Type B pancreatic cell (in vitro differentiated cells): ENCODE measurements at places on chromosomes 2 and 18. TPM values are rescaled to one million over a fixed set of nuclear protein-coding genes. Genes with fewer than 3 reads are reported as not detected.

The ZNF892 gene
- 7.2 and 14.0 TPM in 2 replicates for total RNA-seq

The KYNU gene
- 0.53 and 1.8 TPM in 2 replicates for total RNA-seq

The HOXD9 gene
- 0.19 and 1.5 TPM in 2 replicates for total RNA-seq

The AFF3 gene
- total RNA-seq: 8.3 and 29.2 TPM in 2 replicates

The FRZB gene
- 3.6 and 17.1 TPM in 2 replicates for total RNA-seq

The PCBP1 gene
- total RNA-seq: 316 and 349 TPM in 2 replicates

The CLHC1 gene
- 13.9 and 25.0 TPM in 2 replicates for total RNA-seq

The WDR12 gene
- 69.4 and 74.0 TPM in 2 replicates for total RNA-seq

The SERPINB4 gene
- 0.17 TPM in 1 of 2 replicates, not detected in the other for total RNA-seq

The RUFY4 gene
- not detected in 2 replicates for total RNA-seq

The B3GNT7 gene
- total RNA-seq: 6.8 and 14.4 TPM in 2 replicates

DNA sequence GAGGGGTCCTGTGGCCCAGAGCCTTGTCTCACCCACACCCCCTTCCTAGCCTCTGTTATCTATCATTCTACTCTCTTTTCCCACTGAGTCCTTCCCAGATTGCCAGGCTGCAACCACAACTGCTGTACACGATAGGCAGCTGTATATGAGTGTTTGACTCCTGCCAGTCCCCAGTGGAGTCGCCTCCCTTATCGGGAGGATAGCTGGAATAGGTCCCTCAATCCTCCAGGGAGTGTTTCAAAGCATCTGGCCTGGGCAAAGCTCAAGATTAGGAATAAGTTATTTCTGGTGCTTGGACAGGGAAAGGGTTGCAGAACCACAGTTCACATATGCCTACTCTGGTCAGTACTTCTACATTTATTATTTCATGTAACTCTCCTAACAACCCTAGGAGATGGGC, 4.8 kb downstream of the MSGN1 start:
- peaks cover 31% of the 10 kb centered on the region for H3K4me1 ChIP-seq
- no peak overlapping the region for H3K27ac ChIP-seq
- H3K4me3 ChIP-seq: no peak overlapping the region
- no peaks in the 10 kb centered on the region for H3K36me3 ChIP-seq
- H3K27me3 ChIP-seq: peaks cover 4% of the 10 kb centered on the region
- no peak for DNase-seq

DNA sequence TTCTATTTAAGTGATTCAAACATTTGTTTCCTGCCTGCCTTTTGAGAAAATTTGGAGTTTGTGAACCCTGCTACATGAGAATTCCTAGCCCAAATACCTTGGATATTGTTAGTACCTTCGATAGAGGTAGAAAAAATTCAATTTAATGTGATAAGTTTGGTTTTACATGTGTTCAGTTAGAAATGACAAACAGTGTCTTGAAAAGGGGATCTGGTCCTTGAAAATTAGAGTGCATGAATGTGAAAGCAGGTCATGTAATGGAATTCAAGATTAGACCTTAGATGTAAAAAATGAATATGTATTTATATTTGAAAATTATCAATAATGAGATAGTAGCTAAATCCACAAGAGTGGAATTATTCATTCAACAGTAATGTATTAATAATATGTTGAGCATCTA, 70.5 kb downstream of the PIK3C3 start:
- no peak overlapping the region for H3K4me3 ChIP-seq
- H3K4me1 ChIP-seq: no peaks in the 10 kb centered on the region
- no peak for DNase-seq
- no peaks in the 10 kb centered on the region for H3K27me3 ChIP-seq
- H3K36me3 ChIP-seq: peaks cover 14% of the 10 kb centered on the region

GRCh38 chr2:128607911-128608506, 289.3 kb upstream of the HS6ST1 start:
- H3K36me3 ChIP-seq: no peaks in the 10 kb centered on the region
- peaks cover 9% of the 10 kb centered on the region for H3K27me3 ChIP-seq
- peaks cover 17% of the 10 kb centered on the region for H3K4me1 ChIP-seq
- H3K27ac ChIP-seq: no peak overlapping the region

- peaks cover 54% of the 10 kb centered on the region for H3K27me3 ChIP-seq
- no peaks in the 10 kb centered on the region for H3K4me1 ChIP-seq
- peaks cover 9% of the 10 kb centered on the region for H3K36me3 ChIP-seq
Measured at GRCh38 chr2:27306136-27306535, 2.1 kb downstream of the UCN start.

DNA sequence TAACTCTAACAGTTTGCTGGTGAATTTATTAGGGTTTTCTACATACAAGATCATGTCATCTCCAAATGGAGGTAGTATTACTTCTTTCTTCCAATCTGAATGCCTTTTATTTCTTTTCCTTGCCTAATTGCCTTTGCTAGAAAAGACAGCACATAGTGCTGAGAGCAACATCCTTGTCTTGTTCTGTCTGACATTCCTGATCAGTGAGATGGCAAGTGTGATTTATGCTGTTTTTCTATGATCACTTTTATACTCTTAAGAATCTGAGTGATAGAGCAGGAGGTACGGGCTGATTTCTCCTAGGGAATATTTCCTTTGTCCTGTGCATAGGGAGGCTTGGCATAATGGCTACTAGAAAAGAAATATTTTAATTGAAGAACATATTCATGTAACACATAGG, 17.3 kb downstream of the LYPD6B start:
- no peak overlapping the region for H3K4me3 ChIP-seq
- no peak for DNase-seq
- H3K36me3 ChIP-seq: peaks cover 5% of the 10 kb centered on the region
- H3K27me3 ChIP-seq: no peaks in the 10 kb centered on the region
- H3K27ac ChIP-seq: no peak overlapping the region

- no peak overlapping the region for H3K27ac ChIP-seq
- H3K36me3 ChIP-seq: no peaks in the 10 kb centered on the region
- no peak overlapping the region for H3K4me3 ChIP-seq
- H3K27me3 ChIP-seq: no peaks in the 10 kb centered on the region
- no peak for DNase-seq
- no peaks in the 10 kb centered on the region for H3K4me1 ChIP-seq
Measured at GRCh38 chr2:13698847-13699246, 933.7 kb upstream of the LRATD1 start.

DNA sequence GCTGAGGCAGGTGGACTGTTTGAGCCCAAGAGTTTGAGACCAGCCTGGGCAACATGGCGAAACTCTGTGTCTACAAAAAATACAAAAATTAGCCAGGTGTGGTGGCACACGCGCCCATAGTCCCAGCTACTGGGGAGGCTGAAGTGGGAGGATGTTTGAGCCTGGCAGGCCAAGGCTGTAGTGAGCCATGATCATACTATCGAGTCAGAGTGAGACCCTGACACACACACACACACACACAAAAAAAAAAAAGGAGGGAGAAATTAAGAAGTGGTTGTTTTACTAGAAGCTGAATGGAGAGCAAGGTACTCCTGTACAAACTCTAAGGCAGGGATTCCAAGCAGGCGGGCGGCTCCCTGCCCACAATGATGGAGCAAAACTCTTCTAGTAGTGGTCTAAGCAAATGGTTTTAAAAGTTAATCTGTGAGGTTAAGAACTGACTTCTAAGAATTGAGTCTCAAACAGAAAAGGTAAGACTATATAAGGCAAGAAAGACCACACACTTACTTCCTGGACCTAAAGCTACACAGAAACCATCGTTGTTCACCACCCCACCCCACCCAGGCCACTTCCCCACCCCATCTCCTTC, 2.6 kb downstream of the ANKRD44 start:
- H3K27me3 ChIP-seq: peaks cover 45% of the 10 kb centered on the region
- H3K4me1 ChIP-seq: peaks cover 26% of the 10 kb centered on the region
- H3K36me3 ChIP-seq: no peaks in the 10 kb centered on the region
- H3K4me3 ChIP-seq: peak overlapping the region; percentile 91

DNA sequence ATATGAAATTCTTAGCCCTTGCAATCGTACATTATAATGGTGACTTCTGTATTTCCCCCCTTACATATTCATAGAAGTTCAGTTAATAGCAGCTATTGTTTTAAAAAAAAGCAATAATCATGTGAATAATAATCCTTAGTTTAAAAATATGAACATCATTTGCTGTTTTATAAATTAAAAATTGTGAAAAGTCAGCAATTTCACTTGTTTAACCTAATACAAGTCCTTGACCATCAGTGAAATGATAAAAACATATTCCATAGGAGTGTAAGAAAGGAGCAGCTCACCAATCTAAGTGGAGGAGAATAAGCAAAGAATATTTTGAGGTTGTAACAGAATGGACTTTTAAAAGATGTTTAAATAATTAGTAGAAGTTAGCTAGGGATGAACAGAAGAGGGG, 650.2 kb downstream of the SUCLG1 start:
- no peak overlapping the region for H3K4me3 ChIP-seq
- DNase-seq: no peak
- no peaks in the 10 kb centered on the region for H3K4me1 ChIP-seq
- H3K27me3 ChIP-seq: no peaks in the 10 kb centered on the region
- no peaks in the 10 kb centered on the region for H3K36me3 ChIP-seq

GRCh38 chr2:201205515-201205849, 22.5 kb downstream of the CASP10 start:
- H3K4me3 ChIP-seq: no peak overlapping the region
- DNase-seq: no peak
- H3K36me3 ChIP-seq: no peaks in the 10 kb centered on the region
- H3K27ac ChIP-seq: no peak overlapping the region
- peaks cover 14% of the 10 kb centered on the region for H3K4me1 ChIP-seq
- no peaks in the 10 kb centered on the region for H3K27me3 ChIP-seq

DNA sequence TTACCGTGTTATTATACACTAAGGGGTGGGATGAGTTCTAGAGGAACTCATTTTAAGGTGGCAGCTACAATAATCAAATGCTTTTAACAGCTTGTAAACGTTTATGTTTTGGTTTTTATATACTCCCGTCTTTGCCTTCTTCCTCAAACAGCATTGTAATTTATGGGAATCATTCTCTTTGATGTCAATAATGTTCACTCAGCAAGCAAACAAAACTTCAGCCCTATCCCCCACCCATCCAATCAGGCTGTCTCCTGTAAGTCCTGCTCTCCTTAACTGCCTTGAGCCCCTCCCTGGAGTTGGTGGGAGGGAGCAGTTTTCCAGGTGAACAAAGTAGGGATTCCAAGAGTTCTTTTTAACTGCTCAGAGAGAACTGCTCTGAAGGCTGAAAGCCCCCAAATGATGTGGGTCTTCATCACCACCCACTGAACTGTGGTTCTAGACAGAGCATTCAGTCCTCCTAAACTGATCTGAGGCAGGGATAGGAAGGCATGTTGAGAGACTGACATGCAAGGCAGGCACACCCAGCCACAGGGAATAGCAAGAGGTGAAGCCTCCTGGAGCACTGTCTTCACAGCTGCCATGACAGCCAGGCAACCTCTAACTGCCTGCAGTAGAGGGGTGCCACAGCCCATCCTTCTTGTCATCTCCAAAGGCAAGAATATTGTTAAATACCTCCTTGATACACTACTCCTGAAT, 17.5 kb downstream of the MYO5B start:
- peaks cover 2% of the 10 kb centered on the region for H3K36me3 ChIP-seq
- H3K27ac ChIP-seq: no peak overlapping the region
- H3K27me3 ChIP-seq: no peaks in the 10 kb centered on the region
- peaks cover 10% of the 10 kb centered on the region for H3K4me1 ChIP-seq
- DNase-seq: no peak

GRCh38 chr2:12131975-12132374, 385.5 kb downstream of the LPIN1 start:
- H3K36me3 ChIP-seq: no peaks in the 10 kb centered on the region
- no peaks in the 10 kb centered on the region for H3K27me3 ChIP-seq
- DNase-seq: no peak
- no peak overlapping the region for H3K27ac ChIP-seq
- H3K4me1 ChIP-seq: no peaks in the 10 kb centered on the region

DNA sequence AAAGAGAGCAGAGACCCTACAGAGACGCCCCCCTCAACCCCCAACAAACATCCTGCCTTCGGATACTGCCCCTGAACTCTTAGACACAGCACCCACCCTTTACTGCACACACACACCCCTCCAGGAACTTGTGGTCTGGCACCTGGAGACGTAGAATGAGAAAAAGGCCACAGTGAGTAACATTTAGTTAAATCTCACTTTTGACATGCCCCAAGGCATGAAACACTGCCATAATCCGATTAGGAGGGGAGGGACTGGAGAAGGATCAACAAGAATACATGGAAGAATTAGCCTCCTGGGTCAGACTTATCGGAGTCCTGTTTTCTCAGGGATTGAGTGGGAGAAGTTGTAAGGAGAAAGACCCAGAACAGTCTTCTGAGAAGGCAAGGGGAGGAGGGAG, 4.1 kb downstream of the CDK5R2 start:
- peak overlapping the region; percentile 81 for H3K27ac ChIP-seq
- DNase-seq: no peak
- peaks cover 18% of the 10 kb centered on the region for H3K4me1 ChIP-seq

DNA sequence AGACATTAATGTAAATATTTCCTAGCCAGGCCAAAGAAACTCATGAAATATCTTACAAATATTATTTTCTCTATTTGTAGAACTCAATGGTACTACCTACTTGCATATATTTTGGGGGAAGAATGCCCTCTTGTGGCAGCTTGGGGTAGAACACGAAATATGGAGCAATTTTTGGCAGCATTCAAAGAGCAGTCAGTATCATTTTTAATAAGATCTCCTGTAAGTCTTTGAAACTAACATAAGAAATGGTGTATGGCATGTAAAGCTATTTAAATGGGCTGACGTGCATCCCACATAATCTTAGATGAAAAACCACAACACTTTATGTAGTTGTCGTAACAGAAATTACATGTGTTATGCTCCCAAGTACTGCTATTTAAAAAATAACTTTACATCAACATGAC, 62.3 kb upstream of the CCDC195 start:
- H3K4me3 ChIP-seq: no peak overlapping the region
- H3K4me1 ChIP-seq: peaks cover 9% of the 10 kb centered on the region
- no peak for DNase-seq
- H3K27me3 ChIP-seq: peaks cover 6% of the 10 kb centered on the region
- no peaks in the 10 kb centered on the region for H3K36me3 ChIP-seq
- H3K27ac ChIP-seq: no peak overlapping the region

- H3K27me3 ChIP-seq: peaks cover 4% of the 10 kb centered on the region
- no peak overlapping the region for H3K4me3 ChIP-seq
- peaks cover 28% of the 10 kb centered on the region for H3K4me1 ChIP-seq
Measured at GRCh38 chr2:222751821-222752719, 80.6 kb downstream of the MOGAT1 start.

- no peak for DNase-seq
- no peak overlapping the region for H3K27ac ChIP-seq
- no peaks in the 10 kb centered on the region for H3K36me3 ChIP-seq
- peaks cover 9% of the 10 kb centered on the region for H3K4me1 ChIP-seq
Measured at GRCh38 chr2:88859461-88859860, 168.0 kb downstream of the RPIA start.

DNA sequence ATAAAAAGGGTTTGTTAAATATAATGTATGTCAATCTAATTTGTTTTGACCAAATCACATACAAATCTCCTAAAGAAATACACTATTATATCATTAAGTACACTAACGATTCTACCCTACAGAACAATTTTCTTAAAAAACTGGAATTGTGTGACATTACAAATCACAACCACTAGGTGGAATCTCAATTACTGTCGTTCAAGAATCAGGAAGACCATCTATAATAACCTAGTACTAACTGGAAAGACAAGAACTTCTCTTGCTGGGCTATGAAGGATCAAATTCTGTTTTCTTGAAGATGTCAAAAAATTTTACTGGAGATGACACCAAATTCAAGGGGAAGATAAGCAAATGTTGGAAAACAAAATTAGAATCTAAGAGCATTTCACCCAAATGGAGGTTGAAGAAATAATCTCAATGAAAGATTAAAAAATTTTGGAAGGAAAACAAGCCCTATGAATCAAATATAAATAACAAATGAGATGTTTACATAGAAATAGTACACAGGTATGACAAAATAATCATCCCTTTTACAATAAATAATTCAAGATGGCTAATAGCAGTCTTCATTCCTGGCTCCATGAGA, 110.9 kb downstream of the STK39 start:
- peaks cover 33% of the 10 kb centered on the region for H3K4me1 ChIP-seq
- no peaks in the 10 kb centered on the region for H3K27me3 ChIP-seq

GRCh38 chr2:38492042-38492615, 110.6 kb downstream of the HNRNPLL start:
- H3K27me3 ChIP-seq: no peaks in the 10 kb centered on the region
- H3K36me3 ChIP-seq: no peaks in the 10 kb centered on the region
- no peak overlapping the region for H3K4me3 ChIP-seq
- H3K4me1 ChIP-seq: peaks cover 14% of the 10 kb centered on the region
- DNase-seq: no peak
- no peak overlapping the region for H3K27ac ChIP-seq
